GM13976 (cell line): ENCODE measurements at places on chromosomes 1 and 21.

DNA sequence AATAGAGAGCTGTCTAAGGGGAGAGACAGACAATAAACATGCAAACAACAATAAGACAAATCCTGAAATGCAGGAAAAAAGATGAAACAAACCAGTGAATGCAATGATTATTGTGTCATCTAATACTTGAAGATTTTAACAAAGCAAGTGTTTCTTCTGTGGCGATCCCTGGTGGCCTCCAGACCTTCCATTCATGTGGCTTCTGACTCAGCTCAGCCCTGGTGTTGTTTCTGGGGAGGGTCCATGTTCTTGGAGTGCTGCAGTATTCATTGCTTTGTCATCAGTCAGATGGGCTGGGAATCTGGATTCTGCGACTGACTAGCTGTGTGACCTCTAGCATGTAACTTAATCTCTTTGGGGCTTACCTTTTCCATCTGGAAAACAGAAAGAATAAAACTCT is 1.5 kb upstream of the C2CD4D start:
- DNase-seq = no peak

DNA sequence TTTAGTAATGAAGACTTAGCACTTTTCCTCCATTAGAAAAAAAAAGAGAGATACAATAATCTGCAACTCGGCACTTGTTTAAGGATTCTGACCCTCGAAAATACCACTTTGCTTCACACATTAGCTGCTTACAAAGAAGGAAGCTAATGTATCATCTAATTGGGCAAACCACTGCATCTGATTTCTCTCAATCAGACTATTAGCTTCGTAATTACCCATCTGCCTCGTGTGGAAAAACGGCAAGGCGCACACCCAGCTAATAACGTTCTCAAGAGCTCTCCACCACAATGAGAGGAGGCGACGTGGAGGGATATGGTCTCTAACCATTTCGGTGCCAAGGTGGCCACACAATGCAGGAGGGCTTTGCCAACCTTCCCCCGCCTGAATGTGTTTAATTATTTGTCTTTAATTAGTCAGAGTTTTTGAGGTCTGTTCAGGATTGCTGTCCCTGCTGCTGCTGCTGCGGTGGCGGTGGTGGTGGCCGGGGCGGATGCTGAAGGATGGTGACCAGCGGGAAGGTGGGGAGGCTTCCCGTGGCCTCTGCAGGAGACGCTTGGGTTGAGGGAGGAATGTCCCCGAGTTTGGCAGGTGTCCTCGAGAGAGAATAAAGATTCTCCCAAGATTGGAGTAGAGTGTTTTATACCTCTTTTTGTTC is 374.5 kb downstream of the RPS6KC1 start:
- no peak for DNase-seq

GRCh38 chr1:97610748-97611147 is 310.1 kb downstream of the DPYD start:
- DNase-seq = no peak

GRCh38 chr1:236154671-236155398 is 12.5 kb downstream of the GPR137B start:
- no peak for DNase-seq

DNA sequence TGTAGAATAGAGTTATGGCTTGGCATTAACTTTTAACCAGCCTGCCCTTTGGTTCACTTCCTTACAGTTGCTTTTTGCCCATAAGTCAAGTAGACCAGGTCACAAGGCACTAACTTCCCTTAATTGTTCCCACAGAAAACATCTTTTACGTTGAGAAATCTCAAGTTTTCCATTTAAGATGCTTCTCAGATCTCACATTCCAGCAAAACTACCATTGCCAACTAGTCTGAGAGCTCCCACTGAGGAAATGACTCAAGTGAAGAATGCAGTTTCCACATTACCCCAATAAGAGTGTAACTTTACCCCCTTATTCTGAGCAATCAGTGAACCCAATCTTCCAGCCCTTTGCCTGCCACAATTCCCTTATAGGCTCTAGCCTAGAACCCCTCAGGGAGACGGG is 502.2 kb upstream of the OLFM3 start:
- no peak for DNase-seq

- no peak for DNase-seq
Measured at GRCh38 chr1:117093091-117093534, 28.4 kb downstream of the TRIM45 start.

- DNase-seq = peak; percentile 89
Measured at GRCh38 chr21:41816583-41817165, 49.8 kb upstream of the RIPK4 start.

DNA sequence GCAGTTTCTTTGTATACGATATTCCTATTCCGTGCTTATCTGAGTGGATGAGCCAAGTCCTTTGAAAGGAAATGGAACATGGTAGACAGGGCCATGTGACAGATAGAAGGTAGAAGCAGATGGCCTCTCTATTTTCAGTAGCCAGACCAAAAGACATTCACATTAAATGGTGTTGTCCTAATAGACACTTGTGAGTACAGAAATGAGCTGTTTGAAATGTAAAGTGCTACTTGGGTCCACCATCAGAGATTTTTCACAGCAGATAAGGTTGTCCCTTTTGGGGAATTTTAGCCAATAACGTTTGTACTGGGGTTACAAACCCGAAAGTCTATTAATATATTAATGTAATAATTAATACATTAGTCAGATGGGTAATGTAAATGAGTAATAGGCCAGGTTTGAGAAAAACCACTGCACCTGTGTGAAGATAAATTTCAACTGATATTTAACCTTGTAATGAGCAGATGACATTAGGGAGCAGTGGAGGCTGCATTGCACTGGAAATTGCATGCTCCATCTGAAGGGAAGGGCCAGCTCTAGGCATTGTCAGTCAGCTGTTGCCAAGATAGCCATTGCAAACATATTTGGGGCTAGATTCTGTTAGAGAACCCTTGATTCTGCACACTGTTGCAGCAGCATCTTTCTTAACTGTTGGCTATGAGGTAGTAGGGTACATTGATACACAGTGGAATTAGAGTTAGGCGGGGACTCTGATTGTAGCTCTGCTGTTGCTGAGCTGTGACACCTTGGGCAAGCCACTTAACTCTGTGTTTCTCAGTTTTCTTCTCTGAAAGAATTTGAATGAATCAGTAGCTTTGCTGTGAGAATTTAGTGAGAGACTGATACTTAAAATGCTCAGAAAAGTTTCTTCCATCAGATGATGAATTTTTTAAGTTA is 43.8 kb downstream of the FGGY start:
- no peak for DNase-seq

DNA sequence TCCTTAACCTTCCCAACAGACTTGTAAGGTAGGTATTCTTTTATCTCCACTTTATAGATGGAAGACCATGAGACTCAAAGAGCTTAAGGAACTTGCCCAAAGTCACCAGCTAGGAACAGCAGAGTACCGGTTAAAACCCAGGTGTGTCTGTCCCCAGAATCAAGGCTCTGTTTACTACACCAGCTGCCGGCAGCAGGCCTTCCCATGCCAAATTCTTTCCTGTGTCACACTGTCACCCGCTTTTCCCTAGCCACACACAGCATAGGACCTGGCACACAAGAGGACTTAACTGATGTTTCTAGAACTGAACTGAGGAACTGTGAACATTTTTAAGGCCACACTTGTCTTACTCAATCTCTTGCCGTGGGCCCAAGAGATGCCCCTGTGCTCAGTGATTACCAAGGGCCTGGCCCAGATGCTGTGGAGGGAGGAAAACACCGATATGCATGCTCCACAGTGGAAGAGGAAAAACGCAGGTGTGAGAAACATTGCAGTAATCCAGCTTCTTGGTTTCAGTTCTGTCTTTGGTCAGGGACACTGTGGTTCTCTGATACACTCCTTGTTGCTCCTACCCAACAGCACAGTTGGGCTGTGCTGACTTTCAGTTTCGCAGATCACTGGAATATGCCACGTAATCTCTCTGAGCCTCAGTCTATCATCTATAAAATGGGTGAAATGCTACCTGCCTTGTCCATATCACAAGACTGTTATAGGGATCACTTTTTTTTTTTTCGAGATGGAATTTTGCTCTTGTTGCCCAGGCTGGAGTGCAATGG is 13.9 kb upstream of the LY9 start:
- DNase-seq = peak; percentile 75

DNA sequence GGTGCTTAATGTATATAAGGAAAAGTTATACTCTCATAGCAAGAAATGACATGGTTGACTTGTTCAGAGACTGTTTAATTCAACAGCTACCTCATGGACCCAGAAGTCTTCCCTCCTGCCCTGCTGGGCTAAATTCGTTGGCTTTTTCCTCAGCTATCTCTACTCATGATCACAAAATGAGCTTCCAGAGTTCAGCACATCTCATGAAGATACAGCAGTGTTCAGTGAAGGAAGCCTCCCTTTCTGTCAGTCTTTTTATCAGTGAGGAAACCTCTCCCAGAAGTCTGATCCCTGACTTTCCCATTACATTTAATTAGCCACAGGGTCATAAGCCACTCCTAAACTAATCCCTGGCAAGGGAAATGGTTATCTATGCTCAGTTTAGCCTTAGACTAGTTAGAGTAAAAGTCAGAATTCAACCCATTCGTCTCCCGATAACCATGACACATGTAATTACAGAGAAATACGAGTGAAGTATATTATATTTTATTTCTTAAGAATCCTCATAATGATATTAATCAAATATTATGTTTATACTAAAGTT is 97.5 kb downstream of the DENND1B start:
- DNase-seq = no peak

- DNase-seq = no peak
Measured at GRCh38 chr1:167943541-167943940, 6.7 kb upstream of the MPC2 start.

DNA sequence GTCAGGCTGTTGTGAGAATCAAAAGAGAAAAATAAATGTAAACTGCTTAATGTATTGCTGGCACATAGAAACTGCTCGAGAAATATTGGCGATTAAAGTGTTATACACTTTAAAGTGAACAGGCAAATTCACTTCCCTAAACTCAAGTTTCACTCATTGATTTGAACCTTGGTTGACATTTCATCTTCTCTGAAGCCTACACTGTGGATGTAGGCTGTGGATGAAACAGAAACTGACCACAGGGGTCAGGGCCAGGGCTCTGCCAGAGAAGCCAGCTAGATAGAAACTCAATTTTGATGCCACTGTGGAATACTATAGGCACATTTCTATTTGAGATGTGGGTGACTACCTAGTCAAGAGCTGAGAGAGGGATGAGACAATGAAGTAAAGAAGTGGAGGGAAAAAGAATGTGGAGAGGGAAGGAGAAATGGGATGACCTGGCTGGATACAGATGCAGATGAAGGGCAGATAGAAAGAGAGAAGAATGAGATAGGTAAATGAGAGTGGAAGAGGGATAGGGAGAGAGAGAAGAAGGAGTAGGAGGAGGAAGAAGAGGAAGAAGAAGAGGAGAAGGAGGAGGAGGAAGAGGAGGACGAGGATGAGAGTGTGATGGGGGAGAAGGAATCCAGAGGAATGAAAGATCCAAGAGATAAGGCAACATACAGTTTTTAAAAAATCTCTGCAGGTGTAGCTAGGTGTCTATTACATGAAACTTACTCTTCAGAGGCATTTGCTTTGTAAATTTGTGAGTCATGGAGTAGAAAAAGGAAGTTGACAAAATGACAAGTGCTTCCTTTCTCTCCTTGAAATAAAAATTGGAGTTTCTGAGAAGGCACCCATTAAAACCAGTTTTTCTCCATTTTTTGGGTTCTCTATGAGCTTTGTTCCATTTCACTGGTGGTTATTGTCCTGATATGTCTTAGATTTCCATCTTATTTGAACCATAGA is 17.4 kb upstream of the CD1D start:
- peak; percentile 51 for DNase-seq

GRCh38 chr21:32547018-32547417 is 38.3 kb downstream of the TCP10L start:
- DNase-seq = no peak

DNA sequence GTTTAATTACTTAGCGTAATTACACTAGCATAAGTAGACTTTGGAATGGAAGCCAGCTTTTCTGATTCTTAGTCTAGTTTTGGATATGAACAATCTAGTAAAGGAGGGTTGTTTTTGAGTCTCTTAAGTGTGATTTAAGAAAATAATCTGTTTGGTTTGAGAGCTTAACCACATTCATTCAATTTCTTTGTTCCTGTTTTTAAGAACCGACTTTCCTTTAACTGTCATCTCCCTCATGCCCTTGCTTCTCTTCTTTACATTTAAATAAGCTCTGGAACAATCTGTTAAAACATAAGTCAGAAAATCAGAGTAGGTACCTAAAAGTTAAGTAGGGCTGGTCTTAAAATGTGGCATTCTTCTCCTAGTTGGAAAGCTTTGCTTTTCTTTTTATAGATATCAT is 27.7 kb downstream of the CDC42 start:
- no peak for DNase-seq

DNA sequence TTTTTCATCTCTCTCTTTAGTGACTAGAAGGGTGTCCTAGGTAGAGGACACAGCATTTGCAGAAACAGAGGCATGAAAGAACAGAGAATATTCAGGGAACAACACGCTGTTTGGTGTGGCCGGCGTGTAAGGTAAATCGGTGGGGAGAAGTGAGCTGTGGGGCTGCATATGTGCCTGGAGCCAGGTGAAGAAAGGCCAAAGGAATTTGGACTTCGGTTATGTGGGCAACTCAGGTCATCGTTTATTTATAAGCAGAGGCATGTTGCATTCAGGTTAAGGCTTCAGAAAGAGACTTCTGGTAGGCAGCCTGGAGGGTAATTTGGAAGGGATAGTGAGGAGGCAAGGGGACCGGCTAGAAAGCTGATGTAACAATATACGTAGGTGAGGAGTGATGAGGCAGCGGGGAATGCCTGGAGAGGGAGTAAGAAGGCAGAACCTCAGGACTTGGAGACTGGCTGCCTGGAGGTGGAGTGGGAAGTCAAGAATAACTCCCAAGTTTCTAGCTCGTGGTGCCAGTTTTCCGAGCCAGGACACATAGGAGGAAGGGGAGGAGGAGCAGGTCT is 64.1 kb upstream of the ACOT11 start:
- DNase-seq = no peak

DNA sequence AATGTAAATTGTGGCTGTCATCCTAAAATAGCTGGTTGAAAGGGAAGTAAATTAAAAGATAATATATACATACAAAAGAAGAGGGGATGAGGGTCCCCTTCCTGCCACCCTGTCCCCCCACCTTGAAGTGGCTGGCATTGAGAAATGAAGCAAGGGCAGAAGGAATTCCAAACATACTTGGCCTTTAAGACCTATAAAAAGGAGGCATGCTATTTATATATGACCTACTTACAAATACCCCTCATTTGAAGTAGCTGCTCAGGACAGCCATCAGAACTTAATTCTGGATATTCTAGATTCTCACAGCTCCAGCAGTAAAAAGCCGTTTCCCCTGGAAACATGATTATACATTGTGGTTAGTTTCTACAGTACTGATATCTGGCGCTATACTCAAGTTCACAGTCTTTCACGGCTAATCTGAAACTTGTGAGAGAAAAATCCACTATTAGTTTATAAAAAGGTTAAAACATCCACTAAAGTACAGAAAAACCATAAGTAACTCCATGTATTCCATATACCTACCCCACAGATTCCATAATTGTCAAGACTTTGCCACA is 9.6 kb upstream of the MAP10 start:
- no peak for DNase-seq

- DNase-seq = no peak
Measured at GRCh38 chr1:114368560-114369255, 142.3 kb downstream of the TRIM33 start.

- DNase-seq = no peak
Measured at GRCh38 chr1:27473755-27474154, 16.2 kb downstream of the WASF2 start.
